ENCODE measurements at places on chromosomes 12 and 14.

DNA sequence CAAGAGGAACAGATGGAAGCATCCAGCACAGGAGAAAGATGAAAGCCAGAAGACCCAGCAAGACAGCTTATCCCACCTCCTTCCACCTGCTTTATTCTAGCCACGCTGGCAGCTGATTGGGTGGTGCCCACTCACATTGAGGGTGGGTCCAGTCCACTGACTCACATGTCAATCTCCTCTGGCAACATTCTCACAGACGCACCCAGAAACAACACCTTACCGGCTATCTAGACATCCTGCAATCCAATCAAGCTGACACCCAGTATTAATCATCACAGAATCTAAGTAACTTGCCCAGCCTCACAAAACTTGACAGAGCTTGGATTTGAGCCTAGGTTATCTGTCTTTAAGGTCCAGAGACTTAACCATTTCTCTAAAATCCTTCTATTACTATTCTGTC lies 208.9 kb downstream of the PAH start:
- DNase-seq: no peak

DNA sequence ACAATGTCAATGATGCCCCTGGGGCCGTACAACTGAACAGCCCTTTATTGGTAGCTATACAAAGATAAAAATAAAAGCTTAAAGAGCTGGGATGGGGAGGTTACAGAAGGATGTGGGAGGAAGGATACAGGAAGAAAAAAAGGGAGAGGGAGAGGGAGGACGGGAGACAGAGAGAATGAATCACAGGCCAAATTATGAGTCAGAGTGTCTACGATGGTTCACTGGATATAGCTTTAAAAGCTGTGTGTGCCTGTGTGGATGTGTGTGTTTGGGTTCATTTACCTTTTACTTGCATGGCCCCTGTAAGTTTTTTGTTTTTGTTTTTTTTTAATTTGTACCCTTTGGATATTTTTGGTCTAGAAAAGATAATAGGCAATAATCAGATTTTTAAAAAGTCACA lies 111.9 kb downstream of the CCDC60 start:
- no peak for DNase-seq

GRCh38 chr14:90522571-90523191 lies 125.9 kb downstream of the CALM1 start:
- peak; percentile 47 for DNase-seq

DNA sequence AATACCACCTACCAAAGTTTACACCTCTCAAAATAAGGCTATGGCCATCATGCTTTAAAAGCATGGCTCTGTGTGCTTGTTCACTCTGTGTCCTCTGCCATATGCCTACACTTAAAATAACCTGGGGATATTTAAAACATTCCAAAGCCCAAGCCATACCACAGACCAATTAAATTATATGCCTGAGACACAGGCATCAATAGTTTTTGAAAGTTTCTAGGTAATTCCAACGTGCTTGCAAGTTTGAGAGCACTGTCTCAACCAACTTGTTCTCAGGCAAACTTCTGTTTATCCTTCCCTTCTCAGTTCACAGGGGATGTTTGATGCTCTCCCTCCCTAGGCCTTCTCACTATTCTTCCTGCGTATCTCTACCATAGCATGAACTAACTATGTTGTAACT lies 3.4 kb upstream of the FRMD6 start:
- no peak for DNase-seq
